ENCODE measurements at places on chromosomes 2 and 18. TPM values are rescaled to one million over a fixed set of nuclear protein-coding genes. Genes with fewer than 3 reads are reported as not detected.

- DNase-seq: no peak
Observed at GRCh38 chr18:46297621-46298020, 193.4 kb downstream of the HAUS1 start.

The PKDCC gene
- total RNA-seq: 9.6 TPM

The PDE6D gene
- 29.3 TPM for total RNA-seq

- no peak for DNase-seq
Observed at GRCh38 chr18:46398625-46399024, 258.4 kb downstream of the LOXHD1 start.

The MLPH gene
- total RNA-seq: 0.36 TPM

DNA sequence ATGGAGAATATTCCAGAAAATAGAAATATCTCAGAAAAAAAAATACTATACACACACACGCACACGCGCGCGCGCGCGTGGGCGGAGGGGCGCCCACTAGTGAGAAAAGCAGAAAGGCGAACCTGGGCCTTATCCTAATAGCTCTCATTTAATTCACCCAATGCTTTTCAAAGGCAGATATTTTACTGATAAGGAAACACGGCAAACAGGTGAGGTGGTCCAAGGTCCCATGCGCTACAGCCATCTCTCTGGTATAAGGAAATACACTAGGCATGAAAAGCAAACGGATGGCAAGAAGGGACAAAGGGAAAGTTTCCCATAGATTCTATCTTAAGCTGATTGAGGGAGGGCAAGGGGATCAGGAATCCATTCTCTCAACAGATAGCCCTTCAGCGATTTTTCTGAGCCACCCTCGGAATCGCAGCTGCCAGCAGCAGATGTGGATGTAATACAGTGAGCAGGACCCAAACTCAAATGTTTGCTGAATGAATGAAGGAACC lies 136.7 kb downstream of the TMEM247 start:
- peak; percentile 14 for DNase-seq

GRCh38 chr2:134448650-134449049 lies 194.8 kb downstream of the MGAT5 start:
- DNase-seq: no peak

DNA sequence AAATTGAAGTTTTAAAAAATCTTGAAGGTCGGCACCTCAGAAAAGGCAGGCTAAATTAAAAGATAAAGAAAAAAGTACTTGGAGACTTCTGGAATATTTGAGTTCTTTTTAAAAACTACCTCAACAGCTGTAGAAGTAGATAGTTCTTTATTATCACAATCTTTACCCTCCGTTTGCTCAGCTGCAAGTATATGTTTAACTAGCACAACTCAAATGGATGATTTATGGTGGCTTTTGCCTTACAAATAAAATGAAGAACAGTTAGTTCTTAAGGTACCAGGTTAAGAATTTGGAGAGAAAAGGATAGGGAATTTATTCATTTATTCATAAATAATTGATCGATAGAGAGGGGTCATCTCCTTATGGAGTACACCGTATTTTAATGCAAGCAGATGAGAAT lies 237.6 kb upstream of the FOSL2 start:
- no peak for DNase-seq

DNA sequence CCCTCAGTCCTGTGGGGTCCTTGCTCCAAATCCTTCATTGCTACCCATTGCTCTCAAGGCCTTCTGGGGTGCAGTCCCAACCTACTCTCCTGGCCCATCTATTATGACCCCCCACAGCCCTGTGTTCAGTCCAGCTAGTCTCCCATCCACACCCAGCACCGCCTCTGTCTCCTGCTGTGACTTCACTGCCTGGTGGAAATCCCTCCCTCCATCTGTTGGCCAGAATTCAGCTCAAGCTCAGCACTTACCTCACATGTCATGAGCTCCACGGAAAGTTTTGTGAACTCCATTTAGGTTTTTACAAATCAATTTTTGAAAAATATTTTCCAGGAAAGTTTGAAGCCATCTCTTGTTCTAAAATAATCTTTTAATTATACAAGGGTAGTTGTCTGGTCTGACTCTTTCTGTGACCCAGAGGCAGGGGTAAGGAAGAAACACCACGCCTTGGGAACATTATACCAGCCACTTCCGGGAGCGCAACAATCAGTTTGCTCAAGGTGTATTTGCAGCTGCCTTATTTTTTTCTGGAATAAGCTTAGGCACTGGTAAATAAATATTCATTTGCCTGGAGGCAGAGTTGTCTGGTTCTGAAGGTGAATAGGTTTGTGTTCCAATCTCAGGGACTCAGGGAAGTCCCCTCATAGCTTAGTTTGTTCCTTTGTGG lies 110.8 kb downstream of the VIT start:
- DNase-seq: no peak

The PHLPP1 gene
- total RNA-seq: 47.3 TPM

GRCh38 chr2:10770956-10771750 lies 41.4 kb downstream of the PDIA6 start:
- DNase-seq: no peak

GRCh38 chr2:20138696-20139095 lies 86.2 kb downstream of the SDC1 start:
- no peak for DNase-seq

The HOXD10 gene
- not detected for total RNA-seq

- no peak for DNase-seq
Observed at GRCh38 chr2:227154986-227155774, 8.8 kb downstream of the COL4A4 start.

DNA sequence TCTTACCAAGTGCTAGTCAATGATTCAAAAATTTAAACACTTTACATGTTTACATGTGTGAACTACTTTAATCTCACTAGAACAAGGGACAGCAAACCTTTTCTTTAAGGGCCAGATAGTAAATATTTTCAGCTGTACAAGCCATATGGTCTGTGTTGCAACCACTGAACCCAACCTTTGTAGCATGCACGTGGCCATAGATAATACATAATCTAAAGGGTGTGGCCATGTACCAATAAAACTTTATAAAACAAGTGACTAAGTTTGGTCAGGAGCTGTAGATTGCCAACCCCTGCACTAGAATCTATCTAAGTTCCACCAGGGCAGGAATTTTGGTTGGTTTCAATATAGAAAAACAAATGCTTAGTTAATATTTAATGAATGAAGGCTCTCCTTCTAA lies 18.4 kb upstream of the SPRED2 start:
- no peak for DNase-seq

The SCN2A gene
- 1.5 TPM for total RNA-seq

GRCh38 chr18:74342416-74343043 lies 26.9 kb downstream of the C18orf63 start:
- DNase-seq: peak; percentile 29

DNA sequence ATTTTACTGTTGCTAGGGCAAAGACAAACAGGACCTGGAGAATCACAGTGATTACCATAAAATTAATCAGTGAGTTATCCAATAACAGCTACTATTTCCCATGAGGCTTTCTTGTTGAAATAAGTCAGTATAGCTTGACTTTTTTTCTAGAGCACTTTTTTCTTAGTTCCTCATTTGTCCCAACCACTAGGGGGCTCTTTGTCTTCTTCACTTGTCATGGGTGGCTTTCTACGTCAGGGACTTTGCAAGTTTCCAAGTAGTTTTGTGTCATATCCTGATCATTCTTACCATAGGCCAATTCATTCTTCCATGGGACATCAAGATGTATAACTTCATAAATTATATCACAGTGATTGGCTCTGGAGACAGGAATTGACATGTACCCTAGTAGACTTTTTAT lies 1019.6 kb upstream of the PIK3C3 start:
- DNase-seq: peak; percentile 25

The CRYGD gene
- total RNA-seq: not detected

DNA sequence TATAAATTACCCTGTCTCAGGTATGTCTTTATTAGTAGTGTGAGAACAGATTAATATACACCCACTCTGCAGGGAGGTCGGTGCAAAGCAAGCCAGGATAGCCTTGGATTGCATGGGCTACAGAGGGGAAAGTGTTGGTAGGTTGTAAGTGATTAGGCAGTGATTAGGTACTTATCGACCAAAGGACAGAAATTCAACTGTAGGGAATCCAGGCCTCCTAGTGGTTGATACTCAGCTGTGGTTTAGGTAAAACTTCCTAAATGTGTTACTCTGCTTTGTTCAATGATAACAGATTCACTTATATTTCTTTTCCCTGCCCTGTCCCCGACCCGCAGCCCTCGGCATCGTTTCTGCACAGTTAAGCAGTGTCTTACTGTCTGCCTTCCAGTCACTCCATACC lies 444.0 kb downstream of the FIGN start:
- DNase-seq: no peak

GRCh38 chr2:131566371-131566770 lies 38.7 kb downstream of the CCDC74A start:
- no peak for DNase-seq

The DSG1 gene
- total RNA-seq: not detected

- DNase-seq: no peak
Observed at GRCh38 chr2:179097131-179097530, 47.2 kb upstream of the CCDC141 start.

GRCh38 chr2:72325592-72326422 lies 178.1 kb upstream of the CYP26B1 start:
- DNase-seq: peak; percentile 53

The IL36B gene
- total RNA-seq: not detected

The CAPN14 gene
- 0.13 TPM for total RNA-seq

The SNTG2 gene
- total RNA-seq: 23.2 TPM

DNA sequence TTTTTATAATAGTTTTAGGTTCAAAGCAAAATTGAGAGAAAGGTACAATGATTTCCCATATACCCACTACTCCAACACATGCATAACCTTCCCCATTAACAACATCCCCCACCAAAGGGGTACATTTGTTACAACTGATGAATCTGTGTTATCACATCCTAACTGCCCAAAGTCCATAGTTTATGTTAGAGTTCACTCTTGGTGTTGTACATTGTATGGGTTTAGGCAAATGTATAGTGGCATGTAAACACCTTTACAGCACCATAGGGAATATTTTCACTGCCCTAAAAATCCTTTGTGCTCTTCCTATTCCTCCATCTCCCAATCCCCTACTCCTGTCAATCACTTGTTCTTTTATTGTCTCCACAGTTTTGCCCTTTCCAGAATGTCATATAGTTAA lies 471.6 kb downstream of the CPS1 start:
- no peak for DNase-seq

DNA sequence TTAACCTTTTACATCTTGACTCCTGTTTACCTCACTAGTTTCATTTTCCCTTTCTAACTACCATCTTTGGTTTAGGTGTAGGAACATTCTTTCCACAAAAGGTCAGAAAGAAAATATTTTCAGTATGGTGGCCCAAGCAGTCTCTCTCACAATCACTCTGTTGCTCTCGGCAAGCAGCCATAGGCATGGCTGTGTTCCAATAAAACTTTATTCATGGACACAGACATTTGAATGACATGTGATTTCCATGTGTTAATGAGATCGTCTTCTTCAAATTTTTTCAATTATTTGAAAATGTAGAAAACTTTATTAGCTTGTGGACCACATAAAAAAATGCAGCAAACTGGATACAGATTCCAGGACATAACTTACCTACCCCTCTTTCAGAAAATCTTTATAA lies 109.7 kb upstream of the CNTNAP5 start:
- no peak for DNase-seq

The PCARE gene
- not detected for total RNA-seq

DNA sequence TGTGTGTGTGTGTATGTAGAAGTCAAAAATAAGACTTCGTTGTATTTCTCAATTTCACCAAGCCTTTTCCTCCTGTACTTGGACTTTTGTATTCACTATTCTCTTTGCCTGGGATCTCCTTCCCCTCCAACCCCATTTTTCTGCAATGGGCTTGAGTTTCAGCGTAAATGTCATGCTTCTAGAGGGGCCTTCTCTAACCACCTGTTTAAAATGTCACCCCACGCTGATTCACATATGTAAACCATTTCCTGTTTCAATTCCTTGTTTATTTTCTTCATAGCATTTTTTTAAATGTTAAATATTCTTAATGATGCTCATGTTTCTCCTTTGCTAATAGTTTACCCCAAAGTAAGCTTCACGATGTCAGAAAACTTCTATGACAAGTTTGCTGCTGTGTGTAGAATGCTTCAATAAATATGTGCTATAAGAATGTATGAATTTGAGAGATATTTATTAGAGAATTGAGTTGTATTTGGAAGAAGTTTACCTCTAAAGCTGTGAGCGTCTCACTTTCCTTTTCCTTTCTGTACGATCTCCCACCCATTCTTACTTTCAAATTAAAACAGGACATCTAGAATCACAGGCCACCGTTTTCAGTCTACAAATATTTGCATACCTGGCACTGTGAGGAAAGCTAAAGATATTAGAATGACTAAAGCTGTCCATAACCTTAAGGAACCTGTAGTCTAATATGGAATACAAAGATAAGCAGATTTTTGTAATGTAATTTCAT lies 762.4 kb downstream of the LRRTM4 start:
- DNase-seq: no peak

- no peak for DNase-seq
Observed at GRCh38 chr2:65057391-65058052, 1.3 kb downstream of the CEP68 start.

GRCh38 chr2:124704071-124704925 lies 679.2 kb downstream of the CNTNAP5 start:
- DNase-seq: no peak

DNA sequence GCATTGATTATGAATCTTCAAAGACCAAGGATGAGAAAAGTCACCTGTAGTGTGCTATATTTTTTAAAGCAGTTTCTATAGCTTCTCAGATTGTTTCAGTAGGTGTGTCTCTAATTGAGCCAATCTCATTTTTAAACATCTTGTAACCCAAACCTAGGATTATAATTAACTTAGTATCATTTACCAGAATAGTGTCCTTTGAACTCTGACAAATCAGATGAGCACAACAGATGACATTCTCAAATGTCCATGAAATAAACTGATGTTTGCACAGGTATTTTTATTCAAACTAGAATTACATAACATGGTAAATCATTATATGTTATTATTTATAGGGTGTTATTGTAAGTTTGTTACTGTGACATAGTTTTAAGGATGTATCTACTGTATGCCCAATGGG lies 126.1 kb upstream of the MAP3K20 start:
- no peak for DNase-seq

The C2orf80 gene
- total RNA-seq: not detected

- DNase-seq: no peak
Observed at GRCh38 chr18:69839497-69839896, 108.2 kb downstream of the CD226 start.

DNA sequence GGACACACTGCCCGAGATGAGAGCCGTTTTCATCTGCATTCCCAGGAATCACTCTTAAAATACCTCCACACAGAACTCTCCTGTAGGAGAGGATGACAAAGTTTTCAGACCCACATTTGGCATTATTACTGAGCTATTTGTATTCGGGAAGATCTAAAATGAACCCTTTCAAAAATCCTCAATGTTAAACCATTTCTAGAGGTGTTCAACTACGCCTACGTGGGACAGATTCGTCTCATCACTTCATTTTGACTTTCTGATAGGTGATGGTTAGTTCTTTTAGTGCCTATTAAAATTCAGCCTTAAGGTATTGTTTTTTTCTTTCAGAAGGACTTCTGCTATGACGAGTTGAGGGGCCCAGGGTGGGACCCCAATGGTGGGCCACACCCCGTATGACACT lies 71.4 kb upstream of the MGAT4A start:
- no peak for DNase-seq

Data from endothelial cell (in vitro differentiated cells).